Skeletal muscle tissue (tissue), 5 donors: ENCODE measurements at places on chromosomes 1 and 21. TPM values are rescaled to one million over a fixed set of nuclear protein-coding genes. Genes with fewer than 3 reads are reported as not detected.

The LCE3E gene
- total RNA-seq = not detected

The KCNE1 gene
- total RNA-seq = 0.52 TPM

The WLS gene
- total RNA-seq = 68.9 TPM

The STUM gene
- total RNA-seq = 2.6 TPM

The S100A9 gene
- 218 TPM for total RNA-seq

The OR2L8 gene
- total RNA-seq = not detected
